Activated CD8-positive, alpha-beta T cell treated with anti-CD3 and anti-CD28 coated beads, Interleukin-2, amount 10 ng/mL, durations not matched to agents 7 days and 5 days (primary cell): ENCODE measurements at places on chromosomes 3 and 15. TPM values are rescaled to one million over a fixed set of nuclear protein-coding genes. Genes with fewer than 3 reads are reported as not detected.

The TMC3 gene
- not detected for total RNA-seq

GRCh38 chr3:16182612-16183011, 8.1 kb downstream of the GALNT15 start:
- no peak for DNase-seq

The TMEM212 gene
- not detected for total RNA-seq

GRCh38 chr3:185728630-185729336, 96.1 kb downstream of the IGF2BP2 start:
- no peak for DNase-seq

DNA sequence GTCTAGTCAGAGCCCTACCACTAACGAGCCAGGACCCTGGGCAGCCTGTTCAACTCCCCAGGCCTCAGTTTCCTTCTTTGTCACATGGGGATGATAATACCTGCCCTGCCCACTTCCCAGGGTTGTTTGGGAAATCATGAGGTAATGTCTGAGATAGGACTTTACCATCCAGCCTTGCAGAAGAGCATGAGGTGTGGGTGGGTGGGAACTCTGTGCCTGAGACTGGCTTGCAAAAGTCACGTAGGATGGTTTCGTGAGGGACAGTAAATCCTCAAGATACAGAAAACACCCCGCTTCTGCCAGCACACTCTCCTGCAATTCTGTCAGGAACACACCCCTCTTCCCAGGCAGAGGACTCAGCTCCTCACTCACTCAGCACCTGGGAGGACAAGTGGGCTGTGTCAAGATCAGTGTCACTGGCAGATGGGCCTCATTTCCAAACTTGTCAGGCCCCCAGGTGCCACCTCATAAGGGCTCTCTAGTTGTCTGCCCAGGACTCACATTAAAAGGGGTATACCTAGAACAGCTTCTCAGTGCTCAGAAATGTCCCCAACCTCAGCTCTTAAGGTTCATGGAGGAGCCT, 58.4 kb downstream of the DAPK2 start:
- DNase-seq = no peak

DNA sequence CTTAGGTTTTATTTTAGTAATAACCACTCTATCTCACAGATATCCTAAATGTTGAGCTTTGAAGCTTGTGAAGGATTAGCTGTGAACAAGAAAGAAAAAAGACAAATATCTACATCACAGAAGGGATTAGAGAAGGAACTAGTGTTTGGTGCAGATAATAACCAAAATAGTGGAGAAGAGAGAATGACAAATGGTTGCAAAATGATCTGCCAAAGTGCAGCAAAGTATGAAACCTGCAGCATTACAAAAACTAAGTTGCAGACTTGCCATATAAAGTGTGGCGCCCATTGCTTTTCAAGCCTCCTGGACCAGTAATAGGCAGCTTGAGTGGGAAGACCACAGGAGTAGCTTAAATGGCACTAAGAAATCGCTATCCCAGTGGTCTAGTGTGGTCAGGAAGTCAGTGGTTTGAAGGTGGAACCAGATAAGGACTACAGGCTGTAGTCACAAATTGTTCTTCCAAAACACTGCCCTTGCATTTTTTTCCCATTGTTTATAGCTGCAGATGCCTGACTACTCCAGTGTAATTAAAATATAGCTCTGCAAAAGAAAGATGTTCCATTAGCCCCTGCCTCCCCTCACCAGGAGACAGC, 20.7 kb downstream of the TPM1 start:
- DNase-seq = no peak

The SLC38A3 gene
- total RNA-seq = not detected

The SPTSSB gene
- not detected for total RNA-seq

GRCh38 chr3:175127075-175127662, 268.0 kb downstream of the NAALADL2 start:
- DNase-seq = no peak

The ATP11B gene
- 125 TPM for total RNA-seq
